ENCODE measurements at places on chromosomes 4 and X.

DNA sequence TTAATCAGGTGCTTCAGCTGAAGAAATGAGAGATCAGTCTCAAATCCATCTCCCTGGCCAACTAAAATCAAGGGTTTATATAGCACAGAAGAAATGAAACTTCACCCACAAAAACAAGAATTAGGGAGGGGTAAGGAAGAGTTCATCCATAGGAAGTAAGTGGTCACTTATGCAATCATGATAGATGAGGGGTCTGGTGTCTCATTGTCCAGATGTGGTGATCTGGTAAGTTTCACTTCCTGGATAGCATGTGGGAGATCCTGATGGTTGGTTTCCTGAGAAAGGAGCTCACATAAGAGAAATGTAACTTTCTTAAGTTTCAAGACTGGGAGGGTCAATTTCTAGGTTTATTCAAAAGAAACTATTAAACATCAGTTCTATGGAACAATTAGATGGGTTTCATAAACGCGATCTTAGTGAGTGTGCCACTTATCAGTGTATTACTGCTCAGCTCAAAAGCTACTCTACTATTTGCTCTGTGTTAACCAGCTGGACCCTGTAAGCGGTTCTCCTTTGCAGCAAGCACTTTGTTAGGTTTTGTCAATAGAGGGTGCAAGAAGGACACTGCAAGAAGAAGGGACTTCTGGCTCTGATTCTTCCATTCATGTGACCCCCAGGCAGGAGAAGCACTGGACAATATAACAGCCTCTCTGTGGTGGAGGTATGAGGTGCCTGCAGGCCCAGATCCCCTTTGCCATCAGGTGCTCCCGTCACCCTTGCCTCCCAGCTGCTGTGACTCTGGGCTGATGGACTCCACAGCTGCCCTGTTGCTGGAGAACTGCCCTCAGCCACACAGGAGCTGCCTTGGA, 35.4 kb upstream of the HPSE start:
- DNase-seq = no peak

DNA sequence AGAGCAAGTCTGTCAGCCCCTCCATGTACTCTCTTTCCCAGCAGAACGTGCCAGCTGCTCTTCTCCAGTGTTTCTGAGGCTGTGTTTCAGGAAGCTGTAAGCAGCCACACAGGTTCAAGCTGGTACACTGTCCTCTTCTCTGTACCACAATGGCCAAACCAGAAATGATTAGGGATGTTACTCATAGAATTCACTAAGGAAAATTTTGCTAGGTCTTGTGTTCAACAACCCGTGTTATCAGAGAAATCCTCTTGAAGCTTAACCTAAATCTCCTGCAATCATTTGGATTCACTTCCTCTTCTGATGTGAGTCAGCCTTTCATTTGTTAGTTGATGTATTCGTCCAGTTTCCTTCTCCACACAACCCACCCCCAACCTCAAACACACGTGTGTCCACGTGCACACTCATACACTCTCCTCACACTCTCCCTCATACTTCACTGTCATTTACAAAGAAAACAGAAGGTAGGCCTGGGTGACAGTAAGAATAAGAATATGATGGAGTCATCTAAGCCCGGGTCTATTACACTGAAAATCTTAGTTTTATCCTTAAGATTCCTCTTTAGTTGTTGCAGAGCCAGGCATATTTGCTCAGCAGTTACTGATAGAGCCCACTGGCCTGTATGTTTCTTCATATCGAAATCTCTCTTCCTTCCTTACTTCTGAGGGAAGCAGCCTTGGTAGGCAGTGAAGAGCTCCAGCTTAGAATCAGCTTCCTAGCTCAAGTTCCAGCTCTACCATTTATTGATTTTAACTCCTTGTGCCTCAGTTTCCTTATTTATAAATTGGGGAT, 63.4 kb downstream of the DCUN1D4 start:
- DNase-seq = no peak

GRCh38 chr4:147825451-147826287, 93.8 kb downstream of the ARHGAP10 start:
- peak; percentile 52 for DNase-seq

- peak; percentile 91 for DNase-seq
Measured at GRCh38 chrX:13364230-13364857, 44.5 kb upstream of the ATXN3L start.

DNA sequence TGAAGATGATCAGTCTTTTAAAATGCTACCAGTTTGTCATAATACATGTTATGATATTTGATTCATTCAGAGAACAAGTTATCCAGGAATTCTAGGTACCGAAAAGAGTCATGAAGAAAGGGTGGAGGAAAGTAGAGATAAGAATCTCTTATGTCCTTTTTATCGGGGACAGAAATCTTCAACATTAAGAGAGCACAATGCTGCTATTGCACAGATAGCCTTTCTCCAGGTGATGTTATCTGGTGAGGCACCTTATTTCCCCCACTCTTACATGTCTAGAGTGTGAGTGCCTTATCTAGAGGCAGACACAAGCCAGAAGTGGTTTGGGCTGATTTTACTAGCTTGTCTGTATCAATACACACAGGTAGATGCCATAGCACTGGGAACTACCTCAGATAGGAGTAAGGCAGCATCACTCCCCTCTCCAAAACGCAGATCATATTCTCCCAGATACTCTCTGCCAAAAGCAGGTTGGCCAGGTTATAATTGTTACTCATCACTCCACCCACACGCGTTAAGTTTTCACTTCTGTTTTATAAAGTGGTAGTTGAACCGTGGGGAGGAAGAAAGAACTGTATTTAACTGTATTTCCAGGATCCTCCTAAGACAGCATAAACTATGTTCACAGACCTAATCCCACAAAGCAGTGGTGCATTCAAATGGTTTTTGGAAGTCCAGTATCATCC, 38.4 kb downstream of the AREG start:
- no peak for DNase-seq

- no peak for DNase-seq
Measured at GRCh38 chrX:40968180-40968579, 117.1 kb upstream of the USP9X start.

DNA sequence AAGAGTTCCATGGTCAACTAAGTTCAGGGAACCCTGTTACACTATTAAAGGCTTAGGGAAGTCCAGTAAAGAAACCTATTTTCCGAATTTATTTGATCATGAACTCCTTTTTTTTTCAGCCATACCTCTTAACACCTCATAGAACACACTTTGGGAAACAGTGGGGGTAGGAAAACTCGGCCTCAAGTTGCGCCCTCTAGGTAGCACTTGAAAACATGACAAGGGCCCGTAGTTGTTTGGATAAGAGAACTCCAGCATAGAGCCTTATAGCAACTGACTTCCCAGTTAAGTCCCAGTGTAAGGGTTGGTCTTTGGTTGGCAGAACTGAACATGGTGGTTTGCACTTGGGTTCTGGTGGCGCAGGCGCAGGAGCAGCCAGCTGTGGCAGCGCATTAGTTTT, 14.4 kb downstream of the OGT start:
- DNase-seq = no peak

GRCh38 chr4:130322439-130322838, 1226.5 kb downstream of the C4orf33 start:
- no peak for DNase-seq

DNA sequence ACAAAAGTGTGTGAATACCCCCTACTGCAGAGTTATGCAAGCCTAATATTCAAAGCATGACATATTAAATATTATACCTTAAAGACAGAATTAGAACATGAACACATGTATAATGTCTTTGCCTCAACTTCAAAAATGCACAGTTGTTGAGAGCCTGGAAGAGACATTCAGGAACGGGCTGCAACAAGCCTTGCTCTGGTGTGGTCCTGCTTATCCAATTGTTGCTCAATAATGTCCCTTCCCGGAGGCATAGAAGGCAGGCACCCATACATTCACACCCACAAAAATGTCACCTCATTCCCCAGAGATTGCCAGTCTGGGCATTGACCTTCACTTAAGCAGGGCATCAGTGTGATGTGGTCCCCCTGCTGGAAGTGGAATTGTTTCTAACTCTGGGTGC, 238.8 kb downstream of the CBR4 start:
- DNase-seq = no peak

GRCh38 chrX:31057691-31058090, 14.2 kb downstream of the FTHL17 start:
- no peak for DNase-seq

GRCh38 chr4:119493419-119493818, 135.2 kb downstream of the PDE5A start:
- peak; percentile 8 for DNase-seq

DNA sequence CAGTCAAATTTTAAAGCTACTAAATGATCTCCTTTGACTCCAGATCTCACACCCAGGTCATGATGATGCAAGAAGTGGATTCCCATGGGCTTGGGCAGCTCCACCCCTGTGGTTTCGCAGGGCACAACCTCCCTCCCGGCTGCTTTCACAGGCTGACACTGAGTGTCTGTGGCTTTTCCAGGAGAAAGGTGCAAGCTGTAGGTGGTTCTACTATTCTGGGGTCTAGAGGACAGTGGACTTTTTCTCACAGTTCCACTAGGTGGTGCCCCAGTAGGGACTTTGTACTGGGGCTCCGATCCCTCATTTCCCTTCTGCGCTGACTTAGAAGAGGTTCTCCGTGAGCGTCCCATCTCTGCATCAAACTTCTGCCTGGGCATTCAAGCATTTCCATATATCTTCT, 845.2 kb downstream of the PCDH18 start:
- DNase-seq = no peak

- DNase-seq = peak; percentile 99
Measured at GRCh38 chr4:168646001-168646768, 149.3 kb downstream of the PALLD start.

DNA sequence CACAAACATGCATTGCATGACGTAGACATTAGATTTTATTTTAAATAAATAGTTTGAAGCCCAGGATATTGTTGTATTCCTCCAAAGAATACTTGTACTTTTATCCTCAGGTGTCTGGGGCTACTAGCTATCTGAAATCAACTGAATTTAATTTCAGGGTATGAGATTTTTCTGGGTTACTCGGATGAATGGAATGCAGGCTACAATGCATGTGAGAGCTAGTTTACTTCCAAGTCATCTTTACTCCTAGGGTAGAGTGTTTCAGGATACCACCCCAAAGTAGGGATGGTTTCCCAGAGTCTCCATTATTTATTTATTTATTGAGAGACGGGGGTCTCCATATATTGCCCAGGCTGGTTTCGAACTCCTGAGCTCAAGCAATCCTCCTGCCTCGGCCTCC, 66.4 kb downstream of the HPRT1 start:
- DNase-seq = no peak

GRCh38 chr4:56086073-56086541, 137.4 kb downstream of the CEP135 start:
- DNase-seq = no peak

- DNase-seq = no peak
Measured at GRCh38 chr4:78237360-78237759, 180.2 kb downstream of the FRAS1 start.

DNA sequence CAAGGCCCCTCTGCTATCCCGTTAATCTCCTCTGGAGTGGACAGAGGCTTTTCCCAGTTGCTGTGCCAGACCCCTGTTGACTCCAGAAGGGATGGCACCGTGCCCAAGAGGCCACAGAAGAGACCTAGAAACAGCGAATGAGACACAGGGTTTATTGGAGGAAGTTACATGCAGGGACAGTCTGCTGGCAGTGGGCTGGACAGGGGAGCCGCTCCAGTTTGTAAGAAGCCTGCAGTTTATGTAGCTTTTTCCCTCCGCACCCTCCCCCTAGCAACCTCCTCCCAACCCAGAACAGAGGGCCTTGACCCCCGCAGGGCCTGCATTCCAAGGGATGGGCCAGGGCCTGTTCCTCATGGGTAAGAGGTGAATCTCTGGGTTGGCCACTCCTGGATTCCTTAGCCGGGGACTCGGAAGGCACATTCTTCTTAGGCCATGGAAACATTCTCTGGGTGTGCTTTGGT, 216.8 kb upstream of the PSAPL1 start:
- no peak for DNase-seq

DNA sequence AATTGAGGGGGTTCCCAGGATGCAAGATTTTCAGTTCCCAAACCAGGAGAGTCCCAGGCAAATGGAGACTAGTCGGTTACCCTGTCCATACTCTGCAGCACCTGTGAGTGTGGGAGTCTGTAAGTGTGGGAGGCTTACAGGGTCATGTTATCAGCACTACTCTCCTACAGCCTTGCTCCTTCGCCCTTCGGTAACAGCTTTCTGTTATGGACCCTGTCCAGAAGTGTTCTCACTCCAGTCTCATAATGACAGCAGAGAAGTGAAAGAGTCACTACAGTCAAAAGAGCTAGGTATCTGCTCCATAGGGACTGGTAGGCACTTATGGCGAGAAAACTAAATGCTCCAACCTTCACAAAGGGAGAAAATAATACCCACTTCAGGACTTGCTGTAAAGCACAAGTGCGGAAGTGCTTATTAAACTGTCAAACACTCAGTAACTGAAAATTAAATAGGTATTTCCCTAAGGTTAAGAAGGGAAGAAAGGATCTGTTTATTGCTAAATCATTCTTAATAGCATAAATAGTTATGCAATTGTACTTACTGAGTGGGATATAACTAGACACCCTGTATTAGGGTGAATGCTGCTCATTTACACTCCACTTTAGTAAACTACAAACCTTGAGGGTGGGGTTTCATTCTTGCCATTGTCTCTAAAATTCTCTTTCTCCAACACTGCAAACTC, 2.7 kb upstream of the ADH7 start:
- no peak for DNase-seq

- DNase-seq = no peak
Measured at GRCh38 chr4:37605843-37606565, 80.2 kb downstream of the RELL1 start.

DNA sequence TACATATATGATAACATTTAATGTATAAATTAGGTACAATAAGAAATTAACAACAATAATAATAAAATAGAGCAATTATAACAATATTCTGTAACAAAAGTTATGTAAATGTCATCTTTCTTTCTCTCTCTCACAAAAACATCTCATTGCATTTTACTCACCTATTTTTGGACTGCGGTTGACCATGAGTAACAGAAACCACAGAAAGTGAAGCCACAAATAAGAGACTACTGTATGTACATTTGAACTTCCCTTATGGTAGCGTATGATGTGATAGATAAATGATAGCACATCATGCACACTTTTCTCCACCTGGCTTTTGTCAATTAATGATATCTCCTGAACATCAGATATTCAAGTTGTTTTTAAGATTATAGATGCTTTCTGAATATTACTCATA, 80.5 kb downstream of the HNRNPD start:
- no peak for DNase-seq

DNA sequence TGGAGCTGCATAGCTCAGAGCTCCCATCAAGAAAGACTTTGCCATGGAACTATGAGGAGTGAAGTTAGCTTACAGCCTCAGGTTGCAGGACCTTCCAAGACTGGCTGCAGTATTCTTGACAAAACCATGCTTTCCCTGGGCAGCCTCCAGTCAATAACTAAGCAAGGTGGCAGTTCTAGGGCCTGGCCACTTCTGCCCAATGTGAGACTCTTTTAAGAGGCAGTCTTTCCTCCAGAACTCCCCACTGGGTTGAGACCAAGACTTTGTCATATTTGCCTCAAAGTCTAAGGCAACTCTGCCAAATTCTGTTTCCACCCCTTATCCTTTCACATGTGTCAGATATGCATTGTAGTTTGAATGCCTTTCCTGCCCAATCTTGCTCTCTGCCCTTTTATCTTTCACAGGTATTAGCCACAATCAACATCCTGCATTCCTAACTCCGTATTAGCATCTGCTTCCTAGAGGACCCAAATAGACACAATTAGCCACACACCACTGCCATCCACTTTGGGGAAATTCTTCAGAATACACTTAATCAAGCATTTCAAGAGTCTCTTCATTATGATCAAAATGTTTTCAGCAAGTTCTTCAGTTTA, 17.7 kb upstream of the SLC25A43 start:
- DNase-seq = no peak
